ENCODE measurements at places on chromosomes 7 and 10.
A peak's percentile ranks its signal among the peaks of the same experiment; 100 is the strongest.

GRCh38 chr10:132912713-132913558, 29.4 kb downstream of the CFAP46 start:
- no peak overlapping the region for H3K4me3 ChIP-seq
- H3K4me1 ChIP-seq: peaks cover 5% of the 10 kb centered on the region
- no peak overlapping the region for H3K27ac ChIP-seq
- H3K27me3 ChIP-seq: no peaks in the 10 kb centered on the region
- peak; percentile 87 for DNase-seq
- H3K36me3 ChIP-seq: no peaks in the 10 kb centered on the region

DNA sequence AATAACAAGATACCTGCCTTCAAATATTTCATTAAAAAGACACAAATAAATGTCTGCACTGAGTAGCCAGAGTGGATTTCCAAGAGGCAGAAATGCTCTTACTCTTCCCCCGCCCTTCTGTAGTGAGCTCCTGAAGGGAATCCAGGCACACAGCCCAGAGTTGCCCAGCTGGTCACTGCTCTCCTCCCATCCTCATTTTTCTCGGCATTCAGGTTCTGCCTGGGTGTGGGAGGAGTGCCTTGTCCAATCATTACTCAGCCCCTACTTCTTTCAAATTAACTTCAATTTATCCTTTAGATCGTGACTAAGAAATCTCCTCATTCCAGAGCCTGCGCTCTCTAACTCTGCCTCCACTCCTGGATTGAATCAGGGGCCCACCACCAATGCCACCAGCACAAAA, 12.2 kb downstream of the CCDC6 start:
- H3K4me1 ChIP-seq: peaks cover 64% of the 10 kb centered on the region
- H3K4me3 ChIP-seq: no peak overlapping the region
- DNase-seq: no peak
- peaks cover 4% of the 10 kb centered on the region for H3K36me3 ChIP-seq
- H3K27me3 ChIP-seq: no peaks in the 10 kb centered on the region

GRCh38 chr10:37860494-37861190, 3.2 kb upstream of the ZNF248 start:
- H3K4me3 ChIP-seq: no peak overlapping the region
- H3K36me3 ChIP-seq: peaks cover 65% of the 10 kb centered on the region
- H3K27ac ChIP-seq: no peak overlapping the region
- no peak for DNase-seq

- H3K4me1 ChIP-seq: no peaks in the 10 kb centered on the region
- no peak for DNase-seq
- no peaks in the 10 kb centered on the region for H3K36me3 ChIP-seq
- no peak overlapping the region for H3K27ac ChIP-seq
- H3K27me3 ChIP-seq: no peaks in the 10 kb centered on the region
These were observed 31.5 kb downstream of the BICC1 start for GRCh38 chr10:58544135-58544534.

- no peak for DNase-seq
- no peak overlapping the region for H3K4me3 ChIP-seq
- H3K27ac ChIP-seq: no peak overlapping the region
- H3K27me3 ChIP-seq: no peaks in the 10 kb centered on the region
- H3K36me3 ChIP-seq: no peaks in the 10 kb centered on the region
These were observed 74.9 kb downstream of the SH3PXD2A start for GRCh38 chr10:103780242-103781149.

DNA sequence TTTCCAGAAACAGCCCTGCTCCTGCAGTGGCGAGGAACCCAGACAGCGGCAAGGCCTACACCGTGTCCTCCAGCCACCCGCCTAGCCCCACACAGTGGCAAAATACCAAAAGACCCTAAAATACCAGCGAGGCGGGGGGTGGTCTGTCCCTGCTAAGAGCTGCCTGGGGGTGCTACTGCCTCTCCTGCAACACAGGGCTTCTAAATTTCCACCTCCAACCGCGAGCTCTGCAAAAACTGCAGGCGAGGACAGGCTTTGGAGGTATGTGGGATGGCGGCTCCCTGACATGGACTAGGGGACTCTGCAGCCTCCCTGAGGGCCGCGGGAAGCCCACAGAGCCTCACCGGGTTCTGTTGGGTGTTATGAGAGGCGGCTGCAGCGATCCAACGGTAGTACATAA, 122.3 kb downstream of the WDR37 start:
- no peaks in the 10 kb centered on the region for H3K27me3 ChIP-seq
- H3K36me3 ChIP-seq: no peaks in the 10 kb centered on the region
- peak; percentile 10 for DNase-seq
- H3K4me1 ChIP-seq: peaks cover 6% of the 10 kb centered on the region
- no peak overlapping the region for H3K27ac ChIP-seq

GRCh38 chr10:104515678-104516199, 125.4 kb upstream of the SORCS3 start:
- peaks cover 29% of the 10 kb centered on the region for H3K4me1 ChIP-seq
- H3K27ac ChIP-seq: no peak overlapping the region
- H3K27me3 ChIP-seq: no peaks in the 10 kb centered on the region
- no peak overlapping the region for H3K4me3 ChIP-seq

GRCh38 chr7:97293031-97293430, 175.5 kb downstream of the SDHAF3 start:
- no peak for DNase-seq
- no peaks in the 10 kb centered on the region for H3K4me1 ChIP-seq
- no peaks in the 10 kb centered on the region for H3K36me3 ChIP-seq
- no peaks in the 10 kb centered on the region for H3K27me3 ChIP-seq
- H3K27ac ChIP-seq: no peak overlapping the region

GRCh38 chr7:148105853-148106252, 484.7 kb upstream of the C7orf33 start:
- H3K4me3 ChIP-seq: no peak overlapping the region
- no peak overlapping the region for H3K27ac ChIP-seq
- H3K4me1 ChIP-seq: peaks cover 24% of the 10 kb centered on the region
- DNase-seq: no peak
- peaks cover 4% of the 10 kb centered on the region for H3K36me3 ChIP-seq
- no peaks in the 10 kb centered on the region for H3K27me3 ChIP-seq

GRCh38 chr10:113691381-113691780, 11.7 kb downstream of the CASP7 start:
- no peak overlapping the region for H3K4me3 ChIP-seq

DNA sequence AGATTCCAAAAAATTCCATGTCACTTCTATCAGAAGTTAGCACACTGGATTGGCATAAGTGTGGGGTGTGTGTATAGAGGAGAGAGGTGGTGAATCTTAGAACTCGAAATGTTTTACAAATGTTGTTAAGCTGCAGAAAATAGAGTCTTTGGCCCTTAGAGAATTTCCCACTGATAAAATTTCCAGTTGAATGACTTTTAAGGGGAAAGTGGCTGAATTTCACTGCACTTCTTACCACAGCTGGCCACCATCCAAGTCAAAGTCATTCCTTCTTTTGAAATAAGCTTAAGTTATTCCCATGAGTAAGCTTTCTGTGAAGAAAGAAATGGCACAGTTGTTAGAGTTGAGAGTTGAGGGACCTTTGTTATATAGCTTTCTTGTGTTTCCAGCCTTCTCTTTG, 13.9 kb downstream of the VCL start:
- H3K27ac ChIP-seq: peak overlapping the region; percentile 54
- peaks cover 28% of the 10 kb centered on the region for H3K36me3 ChIP-seq
- no peak overlapping the region for H3K4me3 ChIP-seq
- DNase-seq: no peak
- no peaks in the 10 kb centered on the region for H3K27me3 ChIP-seq
- H3K4me1 ChIP-seq: peaks cover 44% of the 10 kb centered on the region

DNA sequence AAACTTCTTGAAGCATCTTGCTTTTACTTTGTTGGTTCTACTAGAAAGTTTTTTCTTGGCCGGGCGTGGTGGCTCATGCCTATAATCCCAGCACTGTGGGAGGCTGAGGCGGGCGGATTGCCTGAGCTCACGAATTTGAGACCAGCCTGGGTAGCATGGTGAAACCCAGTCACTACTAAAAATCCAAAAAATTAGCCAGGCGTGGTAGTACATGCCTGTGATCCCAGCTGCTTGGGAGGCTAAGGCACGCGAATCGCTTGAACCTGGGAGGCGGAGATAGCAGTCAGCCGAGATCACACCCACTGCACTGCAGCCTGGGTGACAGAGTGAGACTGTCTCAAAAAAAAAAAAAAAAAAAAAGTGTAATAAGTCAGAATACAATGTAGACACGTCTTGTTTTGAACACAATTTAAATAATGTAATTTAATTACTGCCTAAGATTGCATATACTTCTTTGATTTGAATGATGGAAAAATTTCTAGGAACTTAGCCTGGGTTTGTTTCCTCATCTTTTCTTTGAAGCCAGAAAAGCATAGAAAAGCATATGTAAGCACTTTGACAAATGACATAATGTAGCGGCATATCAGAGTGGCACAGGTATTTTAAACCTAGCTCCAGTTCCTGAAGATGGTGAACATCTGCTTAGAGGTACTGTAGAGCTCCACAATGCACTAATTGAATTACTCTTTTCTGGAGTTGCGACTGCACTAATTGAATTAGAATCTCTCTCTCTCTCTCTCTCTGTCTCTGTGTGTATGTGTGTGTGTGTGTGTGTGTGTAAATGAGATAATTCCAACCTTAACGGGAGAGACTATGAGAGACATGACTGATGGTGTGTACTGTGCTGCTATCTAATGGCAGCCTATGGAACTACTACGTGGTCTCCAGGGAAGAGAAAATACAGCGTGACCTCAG, 87.8 kb downstream of the BTRC start:
- H3K36me3 ChIP-seq: no peaks in the 10 kb centered on the region
- no peaks in the 10 kb centered on the region for H3K27me3 ChIP-seq
- H3K4me1 ChIP-seq: peaks cover 19% of the 10 kb centered on the region
- H3K27ac ChIP-seq: no peak overlapping the region
